ENCODE measurements at places on chromosomes 16 and 17.

DNA sequence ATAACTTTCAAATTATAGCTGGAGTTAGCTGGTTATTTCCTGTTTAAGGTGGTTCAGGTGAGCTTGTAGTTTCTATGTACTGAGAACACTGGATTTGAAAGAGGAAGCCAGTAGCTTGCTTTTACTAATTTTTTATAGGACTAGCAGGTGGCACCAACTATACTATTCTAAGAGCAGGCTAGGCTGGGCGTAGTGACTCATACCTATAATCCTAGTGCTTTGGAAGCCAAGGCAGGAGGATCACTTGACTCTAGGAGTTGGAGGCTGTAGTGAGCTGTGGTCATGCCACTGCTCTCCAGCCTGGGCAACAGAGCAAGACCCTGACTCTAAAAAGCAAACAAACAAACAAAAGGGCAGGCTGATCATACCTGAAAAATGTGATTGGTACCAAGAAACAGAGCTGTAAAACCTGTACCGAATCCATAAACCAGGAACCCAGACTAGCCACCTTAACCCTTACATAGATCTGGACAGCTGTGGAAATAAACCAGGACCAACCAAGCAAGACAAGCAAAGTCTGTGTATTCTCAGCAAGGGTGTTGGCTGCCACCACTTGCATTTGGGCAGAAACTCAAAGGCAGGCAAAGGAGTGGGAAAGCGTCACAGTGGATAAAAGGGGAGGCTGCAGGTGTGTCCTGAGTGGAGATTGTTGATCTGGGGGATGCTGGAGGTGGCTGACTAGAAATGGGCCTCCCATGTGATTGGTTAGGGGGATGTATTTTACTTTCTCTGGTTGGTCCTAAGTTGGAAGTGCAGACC lies 36.3 kb downstream of the SLC47A1 start:
- peaks cover 1% of the 10 kb centered on the region for H3K4me1 ChIP-seq
- H3K36me3 ChIP-seq, result no peaks in the 10 kb centered on the region
- no peak overlapping the region for H3K4me3 ChIP-seq
- peaks cover 22% of the 10 kb centered on the region for H3K27me3 ChIP-seq

DNA sequence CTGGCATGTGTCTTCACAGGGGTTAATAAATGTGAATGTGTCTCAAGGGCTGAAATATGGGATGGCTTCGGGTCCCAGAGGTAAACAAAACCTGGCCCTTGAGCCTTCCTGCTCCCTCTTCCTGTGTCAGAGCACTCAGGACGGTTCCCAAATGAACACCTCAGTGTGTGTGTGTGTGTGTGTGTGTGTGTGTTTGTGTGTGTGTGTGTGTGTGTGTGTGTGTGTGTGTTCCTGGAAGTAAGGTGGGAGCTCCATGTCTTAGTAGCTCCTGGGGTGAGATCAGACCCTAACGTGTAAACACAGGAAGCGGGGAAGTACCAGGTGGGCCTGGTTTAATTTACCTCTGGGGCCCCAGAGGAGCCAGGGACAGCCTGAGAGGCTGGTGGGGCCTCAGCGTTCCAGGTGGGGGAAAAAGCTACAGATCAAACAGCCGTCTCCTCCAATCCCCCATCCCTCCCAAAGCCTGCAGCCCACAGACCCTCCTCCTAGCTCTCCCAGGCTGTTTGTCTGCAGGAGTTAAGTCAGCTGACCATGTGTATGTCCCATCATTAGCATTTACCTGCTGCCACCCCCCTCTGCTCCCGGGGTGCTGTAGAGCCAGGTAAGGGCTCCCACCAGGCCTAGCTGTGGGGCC lies 6.1 kb downstream of the KIF19 start:
- H3K36me3 ChIP-seq, result no peaks in the 10 kb centered on the region
- peaks cover 22% of the 10 kb centered on the region for H3K27me3 ChIP-seq
- no peak overlapping the region for H3K4me3 ChIP-seq
- DNase-seq, result no peak
- H3K27ac ChIP-seq, result no peak overlapping the region
- no peaks in the 10 kb centered on the region for H3K4me1 ChIP-seq

DNA sequence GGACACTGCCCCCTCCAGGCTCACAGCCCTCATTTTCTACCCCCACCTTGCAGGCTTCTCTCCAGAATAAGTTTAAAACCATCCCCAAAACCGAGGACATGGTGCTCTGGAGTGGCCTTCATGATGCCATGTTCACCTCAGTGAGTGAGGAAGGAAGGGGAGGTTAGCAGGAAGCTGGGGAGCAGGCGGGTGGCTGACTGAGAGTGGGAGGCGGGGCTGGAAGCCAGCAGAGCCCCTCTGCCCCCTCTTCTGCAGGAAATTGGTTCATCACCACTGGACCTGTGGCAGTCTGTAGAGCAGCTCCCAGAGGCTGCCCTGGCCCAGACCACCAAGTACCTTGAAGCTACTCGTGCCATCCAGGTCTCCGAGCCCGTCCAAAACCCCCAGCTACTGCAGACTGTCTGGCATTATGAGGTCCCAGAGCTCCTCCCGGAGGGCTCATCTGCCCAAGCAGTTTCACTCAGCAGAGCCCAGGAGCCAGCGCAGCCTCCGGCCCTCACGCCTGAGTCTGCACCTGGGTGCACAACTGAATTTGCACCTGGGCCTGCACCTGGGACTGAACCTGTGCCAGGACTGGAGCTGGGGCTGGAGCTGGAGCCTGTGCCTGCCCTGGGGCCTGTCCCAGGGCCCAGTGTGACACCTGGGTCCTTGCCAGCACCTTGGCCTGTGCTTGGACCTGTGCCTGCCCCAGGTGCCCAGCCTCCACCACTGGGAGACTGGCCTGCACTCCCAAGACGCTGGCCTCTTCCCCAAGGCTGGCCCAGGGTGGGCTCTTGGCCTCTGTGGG lies 19.0 kb downstream of the C16orf96 start:
- H3K4me3 ChIP-seq, result no peak overlapping the region
- no peak for DNase-seq
- no peaks in the 10 kb centered on the region for H3K36me3 ChIP-seq
- H3K27me3 ChIP-seq, result no peaks in the 10 kb centered on the region
- H3K27ac ChIP-seq, result no peak overlapping the region

DNA sequence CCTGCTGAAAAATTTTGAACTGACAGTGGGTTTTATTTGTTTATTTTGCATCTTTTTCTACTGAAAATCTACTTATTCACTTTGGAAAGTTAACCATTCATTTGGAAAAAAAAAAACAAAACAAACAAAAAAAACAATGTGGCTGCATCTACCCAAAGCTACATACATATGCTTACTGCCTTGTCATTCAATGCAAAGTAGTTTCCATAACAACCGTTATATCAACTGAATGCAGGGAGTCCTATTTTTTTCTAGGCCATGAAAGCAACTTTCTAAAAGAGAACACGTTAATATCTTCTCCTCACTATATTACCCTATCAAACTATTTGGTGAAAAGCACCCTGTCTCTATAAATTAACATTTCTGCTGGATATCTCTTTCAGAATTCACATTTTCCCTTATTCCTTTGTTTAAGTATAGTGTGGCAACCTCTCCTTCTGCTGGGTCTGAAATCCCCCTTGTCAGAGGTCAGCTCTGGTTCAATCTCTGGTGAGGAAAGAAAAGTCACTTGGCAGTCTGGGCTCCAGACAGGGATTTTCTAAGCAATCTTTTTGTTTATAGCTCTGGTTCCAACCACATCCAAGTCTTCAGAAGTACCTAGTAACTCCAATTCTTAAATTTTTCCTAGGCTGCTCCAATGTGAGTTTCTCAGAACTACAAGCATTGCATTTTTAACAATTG lies 528.4 kb upstream of the TOM1L1 start:
- no peaks in the 10 kb centered on the region for H3K4me1 ChIP-seq
- H3K27me3 ChIP-seq, result no peaks in the 10 kb centered on the region
- H3K36me3 ChIP-seq, result no peaks in the 10 kb centered on the region
- no peak overlapping the region for H3K27ac ChIP-seq
- no peak for DNase-seq

DNA sequence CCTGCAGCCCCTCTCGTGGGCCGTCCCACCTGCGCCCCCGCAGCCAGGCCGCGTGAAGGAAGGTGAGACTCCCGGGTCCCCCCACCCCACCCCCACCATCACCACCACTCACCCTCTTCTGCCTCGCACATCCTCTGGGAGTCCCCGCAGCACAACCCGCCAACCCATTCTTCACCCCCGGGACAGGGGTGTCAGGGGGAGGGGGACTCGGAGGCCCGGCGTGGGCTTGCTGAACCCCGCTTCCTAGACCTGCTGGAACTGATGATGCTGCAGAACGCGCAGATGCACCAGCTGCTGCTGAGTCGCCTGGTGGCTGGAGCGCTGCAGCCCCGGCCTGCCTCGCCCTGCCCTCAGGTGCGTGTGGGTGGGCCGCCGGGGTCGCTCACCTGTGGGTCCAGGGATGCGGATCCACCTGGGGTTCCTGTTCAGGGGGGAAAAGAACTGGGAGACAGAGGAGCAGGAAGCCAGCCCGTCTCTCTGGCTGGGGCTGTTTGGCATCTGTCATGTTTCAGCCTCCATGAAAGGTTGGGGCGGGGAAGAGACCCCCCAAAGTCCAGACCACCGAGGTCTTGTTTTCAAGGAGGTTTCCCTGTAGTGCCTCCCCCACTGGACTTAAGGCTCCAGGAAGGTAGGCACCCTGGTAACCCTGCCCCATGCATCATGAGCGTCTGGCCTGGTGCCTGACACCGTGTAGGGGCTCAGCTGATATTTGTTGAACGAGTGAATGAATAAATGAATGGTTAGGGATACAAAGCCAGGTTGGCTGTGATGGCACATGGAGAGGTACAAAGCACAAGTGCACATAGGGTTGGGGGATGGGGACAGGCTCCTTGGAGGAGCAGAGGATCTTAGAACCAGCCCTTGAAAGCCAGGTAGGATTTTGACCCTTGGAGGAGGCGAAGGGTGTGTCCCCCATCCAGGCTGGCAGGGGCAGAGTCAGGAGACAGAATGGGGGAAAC lies 849 bp downstream of the PRR29 start:
- H3K27me3 ChIP-seq, result peaks cover 46% of the 10 kb centered on the region
- DNase-seq, result no peak
- H3K36me3 ChIP-seq, result no peaks in the 10 kb centered on the region
- H3K27ac ChIP-seq, result no peak overlapping the region
- peak overlapping the region; percentile 86 for H3K4me3 ChIP-seq

DNA sequence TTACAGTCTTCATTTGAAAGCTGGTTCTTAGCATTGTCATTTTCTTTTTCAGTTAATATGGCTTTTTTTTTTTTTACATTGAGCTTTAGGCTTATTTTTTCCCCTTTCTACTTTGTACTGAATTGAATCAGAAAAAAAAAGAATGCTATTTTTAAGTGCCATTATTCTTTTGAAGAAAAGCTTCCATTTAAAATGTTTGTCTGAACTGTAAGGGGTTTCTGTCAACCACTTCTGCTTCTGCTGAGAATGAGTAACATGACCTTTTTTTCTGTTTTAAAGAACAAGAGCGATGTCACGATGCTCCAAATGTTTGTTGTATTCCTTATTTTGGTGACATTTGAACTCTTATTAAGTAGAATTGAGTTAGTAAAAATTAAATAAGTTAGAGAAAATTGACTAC lies 50.0 kb downstream of the MRTFB start:
- no peak overlapping the region for H3K27ac ChIP-seq
- no peak overlapping the region for H3K4me3 ChIP-seq
- DNase-seq, result no peak
- H3K36me3 ChIP-seq, result no peaks in the 10 kb centered on the region

DNA sequence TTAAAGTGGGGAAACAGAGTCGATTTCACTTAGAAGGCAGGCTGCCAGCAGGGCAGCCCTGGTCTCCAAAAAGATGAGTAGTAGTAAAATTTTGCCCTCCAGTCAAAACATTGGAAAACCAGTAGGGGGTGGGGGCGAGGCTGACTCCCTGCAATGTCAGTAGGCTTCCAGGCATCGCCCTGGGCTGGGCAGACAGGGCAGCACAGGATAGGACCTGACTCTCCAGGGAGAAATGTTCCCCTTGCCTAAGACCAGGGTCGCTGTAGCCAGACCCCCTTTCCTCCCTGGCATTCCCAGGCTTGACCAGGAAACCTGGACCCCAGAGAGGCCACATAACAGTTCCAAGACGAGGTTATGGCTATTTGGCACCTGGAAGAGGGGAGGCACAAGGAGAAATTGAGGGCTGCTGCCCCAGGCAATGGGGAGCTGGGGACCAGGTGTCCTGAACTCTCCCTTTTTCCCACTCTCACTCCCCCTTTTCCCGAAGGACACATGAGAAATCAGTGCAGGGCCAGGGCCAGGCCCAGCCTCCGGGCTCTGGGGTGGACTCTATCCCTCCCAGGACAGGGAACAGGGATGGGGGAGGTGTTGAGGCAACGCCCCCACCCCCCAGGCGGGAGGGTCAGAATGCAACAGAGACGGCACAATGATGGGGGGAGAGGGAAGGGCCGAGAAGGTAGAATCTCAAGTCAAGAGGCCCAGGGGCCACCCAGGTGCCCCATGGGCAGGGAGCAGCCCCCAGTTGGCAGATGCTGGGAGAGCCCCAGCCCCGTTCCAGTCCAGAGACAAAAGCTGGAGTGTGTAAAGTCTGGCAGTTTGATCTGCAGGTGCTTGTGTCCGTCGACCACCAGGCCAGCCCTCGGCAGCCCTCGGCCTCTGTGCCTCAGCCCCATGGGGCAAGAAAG lies 4.5 kb upstream of the SAMD14 start:
- peaks cover 73% of the 10 kb centered on the region for H3K36me3 ChIP-seq
- H3K4me3 ChIP-seq, result no peak overlapping the region
- peaks cover 44% of the 10 kb centered on the region for H3K4me1 ChIP-seq
- no peaks in the 10 kb centered on the region for H3K27me3 ChIP-seq
- peak overlapping the region; percentile 8 for H3K27ac ChIP-seq

GRCh38 chr17:70006159-70006558 lies 68.9 kb upstream of the KCNJ16 start:
- no peaks in the 10 kb centered on the region for H3K36me3 ChIP-seq
- no peak overlapping the region for H3K4me3 ChIP-seq
- no peaks in the 10 kb centered on the region for H3K4me1 ChIP-seq
- peak; percentile 13 for DNase-seq

- peak; percentile 27 for DNase-seq
- H3K27me3 ChIP-seq, result no peaks in the 10 kb centered on the region
- H3K4me1 ChIP-seq, result peaks cover 73% of the 10 kb centered on the region
These were observed 5.0 kb upstream of the ADGRG1 start for GRCh38 chr16:57623251-57624043.

DNA sequence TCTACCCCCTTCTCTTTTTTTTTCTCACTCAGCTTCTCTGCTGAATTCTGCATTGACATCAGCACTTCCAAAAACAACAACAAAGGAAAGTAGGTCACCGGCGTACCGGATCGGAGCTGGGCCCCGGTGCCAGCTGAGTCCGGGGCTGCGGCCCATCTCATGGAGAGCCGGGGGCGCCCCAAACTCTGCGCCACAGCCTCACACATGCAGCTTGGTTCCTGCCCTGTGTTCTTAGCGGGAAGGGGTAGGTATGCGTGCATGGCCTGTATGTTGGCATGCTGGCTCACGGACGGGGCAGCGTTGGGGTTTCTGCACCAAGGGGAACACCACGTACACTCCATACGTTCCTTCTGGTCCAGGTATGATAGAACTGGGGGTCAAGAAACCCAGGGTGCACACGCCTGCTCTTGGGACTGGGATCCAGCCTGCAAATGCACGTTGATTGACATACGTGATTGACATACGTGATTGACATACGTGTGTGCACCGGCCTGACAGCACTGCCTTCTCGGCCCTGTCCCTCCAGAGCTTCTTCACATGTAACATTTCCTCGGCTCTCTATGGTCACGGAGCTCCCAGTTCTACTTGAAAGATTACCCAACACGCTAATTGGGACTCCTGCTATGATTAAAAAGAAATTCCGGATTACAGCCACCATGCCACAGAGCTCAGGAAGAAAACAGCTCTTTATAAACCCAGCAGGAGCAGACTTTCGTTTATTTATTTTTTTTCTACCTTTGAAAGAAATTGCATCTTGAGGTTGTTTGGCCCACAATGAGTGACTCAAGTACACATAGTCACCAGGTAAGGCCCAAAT lies 88.7 kb downstream of the RPA1 start:
- peaks cover 2% of the 10 kb centered on the region for H3K4me1 ChIP-seq
- no peak overlapping the region for H3K27ac ChIP-seq
- peaks cover 42% of the 10 kb centered on the region for H3K27me3 ChIP-seq

Data from mesenchymal stem cell (in vitro differentiated cells and primary cell).